ENCODE measurements at places on chromosomes 5 and 9. TPM values are rescaled to one million over a fixed set of nuclear protein-coding genes. Genes with fewer than 3 reads are reported as not detected.

DNA sequence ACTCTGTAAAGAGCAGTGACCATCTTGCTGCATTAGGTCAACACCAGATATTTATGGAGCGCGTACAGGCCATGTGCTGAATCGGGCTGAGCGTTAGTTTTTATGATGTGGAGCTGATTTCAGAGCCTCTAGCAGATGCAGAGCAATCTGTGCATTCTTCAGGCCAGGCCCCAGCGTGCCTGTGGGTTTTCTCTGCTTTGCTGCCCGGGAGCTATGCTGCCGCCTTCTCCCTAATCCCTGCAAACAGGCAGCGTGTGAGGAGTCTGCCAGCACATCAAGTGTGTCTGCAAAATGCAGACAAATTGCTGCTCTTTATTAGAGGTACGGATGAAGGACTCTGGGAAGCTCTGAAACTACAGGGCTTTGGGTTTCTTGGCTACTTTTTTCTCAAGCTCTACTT is 170.0 kb downstream of the NTRK2 start:
- DNase-seq = no peak

DNA sequence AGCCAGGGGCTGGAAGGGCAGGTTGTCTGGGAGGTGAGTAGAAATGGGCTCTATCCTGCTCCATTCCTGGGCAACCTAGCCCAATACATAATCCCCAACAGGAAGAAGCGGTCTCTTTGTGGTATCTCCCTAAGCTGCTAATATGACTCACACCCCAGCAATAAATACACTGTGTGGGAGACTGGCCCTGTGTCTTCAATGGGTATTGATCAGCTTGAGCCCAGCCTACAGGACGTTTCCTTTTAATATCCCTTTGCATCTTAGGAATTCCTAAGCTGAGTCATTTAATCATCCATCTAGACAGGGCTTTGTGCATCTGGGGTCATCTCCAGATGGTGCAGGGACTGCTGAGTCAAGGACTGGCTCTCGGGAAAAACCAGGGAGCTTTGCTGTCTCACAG is 207.0 kb upstream of the PANK3 start:
- no peak for DNase-seq

GSN gene
- total RNA-seq = 21.9 TPM

GRCh38 chr5:111782216-111782615 is 25.2 kb upstream of the NREP start:
- DNase-seq = no peak

PCDHB16 gene
- total RNA-seq = not detected

DNA sequence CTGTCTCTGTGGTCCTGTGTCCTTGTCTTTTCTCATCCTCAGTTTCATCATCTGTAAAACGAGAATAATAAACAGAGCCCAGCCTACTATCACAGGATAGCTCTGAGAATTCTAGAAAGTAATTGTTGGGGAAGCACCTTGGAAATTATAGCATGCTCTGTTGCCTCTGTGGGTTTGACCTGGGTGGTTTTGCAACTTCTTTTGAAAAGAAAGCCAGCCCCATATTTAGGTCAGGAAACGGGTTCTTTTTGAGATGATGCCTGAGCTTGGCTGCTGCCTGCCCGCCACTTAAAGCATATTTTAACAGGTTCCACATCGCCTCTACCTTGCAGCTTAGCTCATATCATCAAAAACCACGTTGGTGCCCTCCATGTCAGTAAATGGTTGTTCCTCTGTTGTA is 111.1 kb downstream of the TLR4 start:
- no peak for DNase-seq

- no peak for DNase-seq
These were observed 443.9 kb downstream of the TLE1 start for GRCh38 chr9:81245254-81245956.

NRARP gene
- total RNA-seq = 1.9 TPM

CNTRL gene
- 110 TPM for total RNA-seq

ANXA2R gene
- total RNA-seq = 7.9 TPM

GGTA1 gene
- total RNA-seq = not detected

CTXN3 gene
- not detected for total RNA-seq

DNA sequence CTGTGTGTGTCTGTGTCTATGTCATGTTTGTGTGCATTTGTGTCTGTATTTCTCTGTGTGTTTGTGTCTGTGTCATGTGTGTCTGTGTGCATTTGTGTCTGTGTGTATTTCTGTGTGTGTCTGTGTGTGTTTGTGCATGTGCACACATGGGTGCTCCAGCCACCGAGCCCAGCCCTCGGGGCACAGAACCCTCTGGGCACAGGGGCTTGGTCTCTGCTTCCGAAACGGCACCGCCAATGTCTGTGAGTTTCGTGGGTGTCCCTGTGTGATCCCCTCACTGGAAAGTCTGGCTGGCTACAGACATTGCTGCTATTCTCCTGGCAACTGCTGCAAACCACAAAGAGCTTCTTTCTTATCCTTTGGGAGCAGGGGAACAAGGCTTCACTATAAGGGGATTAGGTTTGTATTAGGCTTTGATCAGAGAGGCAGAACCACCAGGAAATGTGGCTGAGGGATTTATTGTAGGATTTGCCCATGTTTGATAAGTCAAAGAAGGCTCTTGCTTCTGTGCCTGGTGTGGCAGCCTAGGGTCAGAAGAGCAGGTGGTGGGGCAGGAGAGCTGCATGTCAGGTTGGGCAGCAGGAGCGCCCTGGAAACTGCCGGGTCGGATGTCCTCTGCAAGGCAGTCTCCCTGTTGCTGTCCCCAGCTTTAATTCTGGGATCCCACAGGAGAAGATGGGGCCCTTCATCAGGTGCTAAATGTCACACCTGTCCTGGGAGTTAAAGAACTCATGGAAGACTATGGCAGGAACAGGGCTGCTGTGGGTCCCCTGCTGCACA is 39.6 kb upstream of the FCN1 start:
- no peak for DNase-seq

- no peak for DNase-seq
These were observed 74.7 kb upstream of the RASGRF2 start for GRCh38 chr5:80885396-80886000.

ELOVL7 gene
- 0.32 TPM for total RNA-seq

NR2F1 gene
- total RNA-seq = not detected

ACSL6 gene
- total RNA-seq = 0.20 TPM

DNA sequence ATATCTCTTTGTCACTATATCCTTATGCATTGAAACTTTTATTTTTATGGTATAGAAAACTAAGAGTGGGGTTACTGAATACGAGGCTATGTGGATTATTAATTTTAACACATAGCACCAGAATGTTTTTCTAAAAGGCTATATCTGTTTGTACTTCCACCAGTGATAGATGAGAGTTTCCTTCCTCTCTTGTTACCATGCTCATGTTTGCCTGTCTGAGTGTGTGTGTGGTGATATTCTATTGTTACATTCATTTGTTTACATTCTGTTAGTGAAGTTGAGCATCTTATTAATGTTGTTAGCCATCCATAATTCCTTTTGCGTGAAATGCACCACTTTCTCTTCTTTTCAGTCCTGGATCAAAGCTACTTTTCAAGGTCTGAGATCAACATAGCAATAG is 54.1 kb upstream of the ALDH1A1 start:
- no peak for DNase-seq

TGFBI gene
- 1.3 TPM for total RNA-seq

- DNase-seq = no peak
These were observed 72.7 kb downstream of the C9orf57 start for GRCh38 chr9:71987471-71988371.

GRCh38 chr9:126459965-126460843 is 133.6 kb downstream of the MVB12B start:
- DNase-seq = no peak

DNA sequence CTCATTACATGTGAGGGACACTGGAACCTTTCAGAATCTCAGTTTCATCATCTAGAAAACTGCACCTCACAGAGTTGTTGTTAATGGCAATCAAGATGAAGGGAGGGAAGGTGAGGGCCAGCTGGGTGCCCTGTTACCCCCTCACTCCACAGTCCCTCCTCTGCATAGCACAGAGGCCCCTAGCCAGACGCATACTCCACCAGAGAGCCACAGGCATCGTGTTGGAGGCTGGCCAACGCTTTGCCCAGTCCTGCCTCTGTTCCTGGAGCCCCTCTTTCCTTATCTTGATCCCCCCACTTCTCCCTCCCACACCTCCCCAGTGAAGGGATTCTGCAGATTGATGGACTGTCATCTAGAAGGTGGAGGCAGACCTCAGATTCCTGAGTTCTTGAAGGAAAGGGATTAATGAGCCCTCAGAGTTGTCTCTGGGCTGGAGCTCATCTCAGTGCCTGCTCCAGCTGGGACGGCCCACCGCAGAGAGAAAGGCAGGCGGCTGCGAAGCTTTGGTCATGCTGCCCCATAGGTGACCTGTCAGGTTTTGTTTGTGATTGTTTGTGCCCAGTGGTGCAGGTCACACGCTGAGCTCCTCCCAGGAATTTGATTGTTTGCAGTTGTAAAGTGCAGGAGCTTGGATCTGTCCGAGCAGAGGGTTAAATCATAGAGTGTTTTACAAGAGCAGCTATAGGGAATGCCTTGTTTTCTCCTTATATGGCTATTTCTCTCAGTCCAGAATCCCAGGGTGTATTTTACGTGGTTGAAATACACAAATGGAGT is 487.3 kb downstream of the CCDC171 start:
- no peak for DNase-seq

DNA sequence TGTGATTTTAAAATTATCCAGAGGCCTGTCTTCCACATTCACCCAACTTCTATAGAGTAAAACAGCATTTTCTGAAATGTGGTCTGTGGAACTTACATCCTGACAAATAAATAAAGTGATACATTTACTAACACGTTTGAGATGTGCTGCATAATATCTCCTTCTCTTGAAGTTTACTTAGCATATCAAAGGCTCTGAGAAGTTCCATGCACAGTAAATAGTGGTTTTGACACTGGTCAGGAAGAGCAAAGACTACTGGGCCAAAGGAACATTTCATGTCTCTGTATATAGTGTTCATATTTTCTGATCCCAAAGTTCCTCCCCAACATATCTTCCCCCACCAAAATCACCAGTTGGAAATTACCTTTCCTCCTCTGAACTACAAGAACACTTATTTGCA is 30.5 kb upstream of the TARS1 start:
- no peak for DNase-seq
